Urinary bladder (tissue), 4 donors: ENCODE measurements at places on chromosomes 6 and 20. TPM values are rescaled to one million over a fixed set of nuclear protein-coding genes. Genes with fewer than 3 reads are reported as not detected.
A peak's percentile ranks its signal among the peaks of the same experiment; 100 is the strongest.

GRCh38 chr20:48651960-48652359, 175.8 kb downstream of the PREX1 start:
- DNase-seq, result no peak

GRCh38 chr6:142356201-142356883, 54.5 kb downstream of the ADGRG6 start:
- no peak for DNase-seq

DNA sequence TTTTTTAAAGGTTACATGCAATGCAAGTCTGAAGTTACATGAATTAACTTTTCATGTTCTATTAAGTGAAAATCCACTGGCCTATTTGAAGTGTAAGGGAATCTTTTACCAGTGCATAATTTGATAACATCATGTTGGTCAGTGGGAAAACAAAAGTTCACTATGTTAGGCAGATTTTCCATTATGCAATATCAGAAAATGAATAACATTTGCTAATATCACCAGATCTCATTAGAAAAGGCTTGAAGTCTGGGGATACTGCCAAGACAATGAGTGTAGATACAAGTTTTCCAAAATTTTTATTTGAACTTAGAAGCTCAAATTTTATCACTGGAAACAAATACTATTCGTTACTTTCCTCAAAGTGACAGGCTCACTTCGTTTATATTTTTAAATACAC, 296.4 kb upstream of the CDH4 start:
- no peak for DNase-seq

DNA sequence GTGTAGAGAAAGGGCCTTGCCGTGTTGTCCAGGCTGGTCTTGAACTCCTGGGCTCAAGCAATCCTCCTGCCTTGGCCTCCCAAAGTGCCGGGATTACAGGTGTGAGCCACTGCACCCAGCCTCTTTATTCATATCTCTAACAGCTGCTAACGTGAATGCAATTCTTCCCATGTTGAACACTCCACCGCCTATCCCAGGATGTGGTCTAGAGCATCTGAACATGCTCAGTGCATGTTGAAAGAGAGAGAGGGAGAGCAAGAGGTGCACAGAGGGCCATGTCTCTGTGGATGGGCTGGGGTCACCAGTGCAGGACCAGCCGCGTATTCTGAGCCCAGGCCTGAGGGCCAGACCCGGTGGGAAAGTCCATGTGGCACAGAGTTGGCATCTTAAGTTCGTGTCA, 12.8 kb downstream of the TUBB2A start:
- no peak for DNase-seq

Gene SLX4IP
- 1.4 TPM for polyA plus RNA-seq

- no peak for DNase-seq
Measured at GRCh38 chr6:42007286-42008137, 42.8 kb upstream of the TAF8 start.

DNA sequence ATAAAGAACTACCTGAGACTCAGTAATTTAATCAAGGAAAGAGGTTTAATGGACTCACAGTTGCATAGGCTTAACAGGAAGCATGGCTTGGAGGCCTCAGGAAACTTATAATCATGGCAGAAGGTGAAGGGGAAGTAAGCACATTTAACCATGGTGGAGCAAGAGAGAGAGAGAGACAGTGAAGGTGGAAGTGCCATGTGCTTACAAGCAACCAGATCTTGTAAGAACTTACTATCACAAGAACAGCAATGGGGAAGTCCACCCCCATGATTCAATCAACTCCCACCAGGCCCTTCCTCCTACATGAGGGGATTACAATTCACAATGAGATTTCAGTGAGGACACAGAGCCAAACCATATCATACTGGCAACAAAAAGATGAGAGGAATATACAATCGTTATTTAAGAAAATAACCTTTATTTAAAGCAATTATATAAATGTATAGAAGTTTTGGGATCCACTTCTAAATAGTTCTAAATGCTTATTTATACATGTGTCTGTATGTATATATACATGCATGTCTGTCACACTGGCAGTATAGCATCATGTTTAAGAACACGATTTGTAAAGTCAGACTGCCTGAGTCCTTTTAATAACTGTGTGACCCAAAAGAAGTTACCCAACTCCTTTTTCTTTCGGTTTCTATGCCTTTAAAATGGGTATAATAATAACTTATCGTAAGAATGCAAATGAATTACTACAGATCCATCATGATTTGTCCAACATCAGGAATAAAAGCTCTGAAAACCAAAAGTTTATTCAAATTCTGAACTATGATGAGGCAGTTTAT, 255.7 kb upstream of the THEMIS start:
- no peak for DNase-seq

GRCh38 chr6:24072038-24072746, 53.8 kb upstream of the NRSN1 start:
- DNase-seq, result no peak

DNA sequence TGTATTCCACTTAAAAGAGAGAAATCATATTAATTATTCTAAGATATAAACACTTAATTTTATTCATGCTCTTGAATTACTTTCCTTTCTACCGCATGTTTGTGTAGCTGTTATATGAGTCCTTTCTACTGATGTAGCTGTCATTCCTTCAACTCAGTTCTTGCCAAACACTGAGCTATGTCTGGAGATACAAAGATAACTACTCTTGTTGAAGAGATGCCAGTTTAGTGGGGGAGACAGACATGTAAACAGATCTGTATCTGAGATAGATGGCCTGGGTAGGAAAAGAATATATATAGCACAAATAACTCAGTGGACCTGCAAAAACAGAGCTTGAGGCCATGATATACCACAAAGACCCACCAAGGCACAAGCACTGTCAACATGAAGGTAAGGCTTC, 157.3 kb downstream of the BTBD9 start:
- DNase-seq, result no peak

- DNase-seq, result peak; percentile 6
Measured at GRCh38 chr6:144158133-144158532, 7.8 kb downstream of the STX11 start.

Gene BEND6
- polyA plus RNA-seq, result 3.3 TPM

Gene SS18L1
- 8.8 TPM for polyA plus RNA-seq

- no peak for DNase-seq
Measured at GRCh38 chr6:81987293-81987692, 234.8 kb upstream of the TENT5A start.

- DNase-seq, result no peak
Measured at GRCh38 chr6:119076173-119076572, 2.3 kb downstream of the FAM184A start.

Gene DEF6
- polyA plus RNA-seq, result 7.8 TPM

DNA sequence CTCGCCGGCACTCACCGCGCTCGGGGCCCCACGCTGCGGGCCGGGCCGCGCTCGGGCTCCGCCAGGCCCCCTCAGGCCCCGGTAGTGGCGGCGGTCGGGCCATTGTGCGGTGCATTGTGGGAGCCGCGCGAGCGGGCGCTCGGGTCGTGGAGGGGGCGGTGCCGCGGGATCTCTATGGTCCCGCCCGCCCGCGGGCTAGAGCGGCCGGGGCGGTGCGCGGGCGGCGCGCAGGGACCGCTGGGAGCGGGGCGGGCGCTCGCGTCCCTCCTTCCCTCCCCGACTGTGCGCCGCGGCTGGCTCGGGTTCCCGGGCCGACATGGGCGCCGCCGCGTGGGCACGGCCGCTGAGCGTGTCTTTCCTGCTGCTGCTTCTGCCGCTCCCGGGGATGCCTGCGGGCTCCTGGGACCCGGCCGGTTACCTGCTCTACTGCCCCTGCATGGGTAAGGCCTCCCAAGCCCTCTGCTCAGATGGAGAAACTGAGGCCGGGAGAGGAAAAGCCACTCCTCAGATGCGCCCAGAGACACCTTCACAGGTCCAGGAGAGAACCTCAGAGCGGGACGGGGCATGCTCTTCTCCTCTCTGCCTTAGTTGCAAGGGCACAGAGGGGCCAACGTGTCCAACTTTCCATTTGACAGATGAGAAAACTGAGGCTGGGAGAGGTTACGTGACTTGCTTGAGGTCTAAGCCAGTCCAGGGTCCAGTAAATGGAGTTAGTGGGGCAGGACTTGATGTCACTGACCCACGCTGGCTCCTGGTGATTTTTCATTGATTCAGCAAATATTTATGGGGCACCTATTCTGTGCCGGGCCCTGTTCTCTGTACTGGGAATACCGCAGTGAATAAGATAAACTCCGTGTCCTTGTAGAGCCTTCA, at the start of the genes PLAGL2 and POFUT1:
Gene PLAGL2 (minus strand): TSS at position 118 of the 873 bp plus-strand sequence. CDS start 5,565 bp downstream, outside the sequence.
Gene POFUT1 (plus strand): TSS at position 255 of the 873 bp plus-strand sequence. CDS start 62 bp downstream, at position 317.
- peak; percentile 42 for DNase-seq

- no peak for DNase-seq
Measured at GRCh38 chr20:59818911-59819310, 114.5 kb downstream of the SYCP2 start.

GRCh38 chr20:33677991-33678702, 3.9 kb upstream of the NECAB3 start:
- DNase-seq, result no peak

GRCh38 chr6:148218542-148219258, 123.9 kb upstream of the SASH1 start:
- no peak for DNase-seq

Gene IP6K3
- polyA plus RNA-seq, result 2.4 TPM

DNA sequence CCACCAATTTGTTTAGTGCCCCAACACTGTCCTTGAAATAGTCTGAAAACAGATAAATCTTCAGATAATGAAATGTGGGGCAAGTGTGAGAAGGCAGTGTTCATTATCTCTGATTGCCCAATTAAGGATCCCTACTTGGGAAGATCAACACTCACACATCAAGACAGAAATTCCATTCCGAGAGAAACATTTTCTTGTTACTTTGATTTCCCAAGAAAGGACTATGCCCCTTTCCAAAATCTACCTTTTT, 16.2 kb downstream of the HMGN4 start:
- DNase-seq, result no peak

DNA sequence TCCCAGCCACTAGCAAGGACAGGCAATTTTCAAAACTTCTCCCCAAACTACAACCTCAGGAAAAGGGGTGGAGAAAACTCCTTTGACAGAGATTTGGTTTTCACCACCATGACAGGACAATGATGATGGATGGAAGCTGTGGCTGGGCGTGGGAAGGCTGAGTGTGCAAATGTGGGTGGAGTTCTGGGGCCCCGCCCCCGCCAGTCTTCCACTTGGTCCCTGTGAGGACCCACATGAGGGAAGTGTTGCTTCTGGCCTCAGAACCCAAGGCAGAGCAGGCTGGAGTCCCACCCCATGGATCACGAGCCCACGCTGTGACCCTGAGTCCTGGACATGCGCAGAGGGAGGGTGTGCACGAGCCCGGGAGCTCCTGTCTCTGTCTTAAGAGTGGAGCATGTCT, 21.5 kb upstream of the MRGBP start:
- no peak for DNase-seq

- no peak for DNase-seq
Measured at GRCh38 chr6:131399433-131399832, 173.6 kb upstream of the ARG1 start.

Gene GSTA3
- polyA plus RNA-seq, result not detected

Gene TCF15
- 0.65 TPM for polyA plus RNA-seq

Gene B3GAT2
- 0.25 TPM for polyA plus RNA-seq

Gene ADTRP
- polyA plus RNA-seq, result 0.68 TPM

Gene SPATA25
- polyA plus RNA-seq, result 3.8 TPM

DNA sequence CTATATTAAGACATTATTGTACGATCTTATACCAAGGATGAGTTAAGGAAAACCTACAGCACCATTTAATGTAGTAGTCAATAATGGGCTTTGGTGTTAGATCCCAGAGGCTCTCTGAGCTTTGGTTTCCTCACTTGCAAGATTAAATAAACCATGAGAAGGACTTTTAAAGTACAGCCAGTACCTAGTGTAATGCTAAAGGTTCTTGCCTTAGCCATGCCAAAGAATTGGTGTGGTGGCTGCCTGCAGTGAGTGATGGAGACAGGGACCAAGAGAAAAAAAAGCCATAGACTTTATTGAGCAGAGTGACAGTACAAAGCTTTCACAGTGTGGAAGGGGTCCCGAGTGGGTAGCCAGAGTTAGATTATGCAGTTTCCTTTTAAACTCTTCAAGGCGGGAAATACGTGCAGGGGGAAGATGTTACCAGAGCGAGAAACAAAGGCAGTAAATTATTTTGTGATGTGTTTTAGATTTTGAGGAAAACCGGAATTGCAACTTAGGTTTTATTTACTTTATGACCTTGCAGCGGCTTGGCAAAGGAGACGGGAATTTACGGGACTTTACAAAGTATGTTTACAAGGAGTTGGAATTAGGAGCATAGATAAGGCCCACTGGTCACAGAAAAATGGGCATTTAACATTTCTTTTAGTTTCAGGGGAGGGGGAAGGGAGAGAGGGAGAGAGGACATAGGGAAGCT, 100.4 kb downstream of the MYO6 start:
- DNase-seq, result peak; percentile 8

Gene BICRAL
- 12.3 TPM for polyA plus RNA-seq

DNA sequence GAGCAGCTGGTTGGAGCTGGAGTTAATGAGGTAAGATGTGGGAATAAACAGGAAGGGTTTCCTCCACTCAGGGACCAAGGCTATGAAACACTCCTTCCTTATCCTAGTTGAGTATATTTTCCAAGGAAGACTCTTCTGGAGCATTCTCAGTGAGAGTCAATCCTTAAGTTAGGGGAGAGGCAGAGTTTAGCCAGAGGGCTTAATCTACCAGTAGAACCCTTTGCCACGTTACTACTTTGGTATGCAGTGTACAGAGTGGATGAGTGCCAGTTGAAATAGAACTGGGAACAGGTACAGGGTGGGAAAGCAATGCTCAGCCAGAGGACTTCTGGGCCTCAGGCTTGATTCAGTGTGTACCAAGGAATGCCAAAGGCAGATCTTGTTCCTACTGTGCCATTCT, 114.3 kb downstream of the UBE3D start:
- DNase-seq, result no peak
